ENCODE measurements at places on chromosomes 7 and 10. TPM values are rescaled to one million over a fixed set of nuclear protein-coding genes. Genes with fewer than 3 reads are reported as not detected.

COL13A1 gene
- 3.7 TPM for total RNA-seq

CTAGE4 gene
- total RNA-seq: 0.46 TPM

CCL24 gene
- not detected for total RNA-seq

AKR1C8 gene
- total RNA-seq: not detected

NXPH1 gene
- not detected for total RNA-seq

TMEM139 gene
- total RNA-seq: 7.1 TPM

Measured in hair follicular keratinocyte (primary cell).